LNCaP clone FGC (cell line): ENCODE measurements at places on chromosomes 12 and 14.

- DNase-seq: no peak
Observed at GRCh38 chr12:5230156-5230555, 186.5 kb downstream of the KCNA5 start.

- no peak for DNase-seq
Observed at GRCh38 chr12:182381-182892, 31.5 kb downstream of the SLC6A12 start.

DNA sequence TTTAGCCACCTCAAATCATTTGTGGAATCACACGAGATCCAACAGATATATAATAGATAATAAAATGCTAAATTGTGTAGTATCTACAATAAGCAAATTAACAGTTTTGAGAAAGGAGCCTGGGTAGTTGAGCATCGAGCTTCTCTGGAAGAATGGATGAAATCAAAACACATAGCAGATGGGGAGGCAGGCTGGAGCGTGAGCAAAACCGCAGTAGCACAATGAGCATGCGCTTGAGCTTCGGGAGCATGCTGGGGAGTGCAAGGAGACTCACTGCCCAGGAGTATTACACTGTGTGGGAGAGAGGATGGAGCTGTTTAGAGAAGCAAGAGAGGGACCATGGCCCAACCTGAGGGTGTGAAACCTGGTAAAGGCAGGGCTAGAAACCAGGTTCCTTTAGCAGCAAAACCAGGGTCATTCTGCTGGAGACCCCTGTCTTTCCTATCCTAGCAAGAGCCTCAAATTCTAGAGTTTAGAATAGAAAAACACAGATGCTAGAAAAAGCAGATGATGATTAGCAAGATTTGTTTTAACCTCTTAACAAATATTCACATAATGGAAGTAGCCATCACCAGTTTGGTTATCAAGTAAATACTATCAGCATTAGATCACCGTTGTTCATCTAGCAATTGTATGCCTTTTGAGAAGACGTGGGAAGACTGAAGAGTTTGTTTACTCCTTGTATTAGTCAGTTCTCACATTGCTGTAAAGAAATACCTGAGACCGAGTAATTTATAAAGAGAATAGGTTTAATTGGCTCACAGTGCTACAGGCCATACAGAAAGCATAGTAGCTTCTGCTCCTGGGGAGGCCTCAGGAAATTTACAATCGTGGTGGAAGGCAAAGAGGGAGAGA lies 484.8 kb downstream of the EGLN3 start:
- DNase-seq: no peak

DNA sequence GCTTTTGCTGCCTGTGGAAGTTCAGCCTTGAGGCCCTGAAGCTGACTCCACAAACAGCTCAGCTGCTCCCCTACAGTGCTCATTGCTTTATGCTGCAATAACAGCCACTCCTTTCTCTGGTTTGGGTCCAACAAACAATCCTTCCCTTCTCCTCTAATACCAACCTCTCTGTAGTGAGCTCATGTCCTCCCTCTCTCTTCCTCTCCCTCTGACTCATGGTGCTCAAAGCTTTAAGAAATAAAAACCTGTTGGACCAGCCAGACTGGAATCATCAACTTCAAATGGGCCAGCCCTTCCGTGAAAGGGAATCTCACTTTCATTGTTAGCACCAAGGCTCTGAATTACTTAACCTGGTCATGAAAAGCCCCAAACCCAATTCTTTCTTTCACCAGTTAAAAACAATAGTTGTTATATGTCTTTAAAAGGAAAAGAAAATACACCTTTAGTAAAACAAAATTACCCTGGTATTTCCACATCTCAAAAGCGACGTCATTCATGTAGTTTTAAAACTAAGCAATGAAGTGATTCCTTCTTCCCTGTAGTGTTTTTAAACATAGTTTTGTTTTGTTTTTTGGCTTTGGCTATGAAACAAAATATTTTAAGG lies 126.4 kb downstream of the DUSP6 start:
- DNase-seq: peak; percentile 91

GRCh38 chr12:127383281-127383680 lies 883.7 kb upstream of the TMEM132C start:
- DNase-seq: no peak

DNA sequence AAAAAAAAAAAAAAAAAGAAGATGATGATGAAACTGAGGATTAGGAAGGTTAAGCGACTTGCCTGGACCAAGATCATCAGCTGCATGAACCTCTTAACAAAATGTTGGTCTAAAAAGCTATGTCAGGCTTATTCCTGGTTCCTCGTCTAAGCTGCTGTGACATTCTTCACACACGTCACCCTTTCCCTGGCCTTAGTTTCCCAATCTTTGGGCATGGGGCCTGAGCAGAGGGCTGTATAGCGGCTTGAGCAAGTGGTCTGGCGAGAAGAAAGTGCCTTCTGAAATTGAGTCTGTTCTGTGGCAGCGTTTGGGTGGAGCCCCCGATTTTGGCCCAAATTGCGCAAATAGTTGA lies 58.7 kb upstream of the CCND2 start:
- no peak for DNase-seq

DNA sequence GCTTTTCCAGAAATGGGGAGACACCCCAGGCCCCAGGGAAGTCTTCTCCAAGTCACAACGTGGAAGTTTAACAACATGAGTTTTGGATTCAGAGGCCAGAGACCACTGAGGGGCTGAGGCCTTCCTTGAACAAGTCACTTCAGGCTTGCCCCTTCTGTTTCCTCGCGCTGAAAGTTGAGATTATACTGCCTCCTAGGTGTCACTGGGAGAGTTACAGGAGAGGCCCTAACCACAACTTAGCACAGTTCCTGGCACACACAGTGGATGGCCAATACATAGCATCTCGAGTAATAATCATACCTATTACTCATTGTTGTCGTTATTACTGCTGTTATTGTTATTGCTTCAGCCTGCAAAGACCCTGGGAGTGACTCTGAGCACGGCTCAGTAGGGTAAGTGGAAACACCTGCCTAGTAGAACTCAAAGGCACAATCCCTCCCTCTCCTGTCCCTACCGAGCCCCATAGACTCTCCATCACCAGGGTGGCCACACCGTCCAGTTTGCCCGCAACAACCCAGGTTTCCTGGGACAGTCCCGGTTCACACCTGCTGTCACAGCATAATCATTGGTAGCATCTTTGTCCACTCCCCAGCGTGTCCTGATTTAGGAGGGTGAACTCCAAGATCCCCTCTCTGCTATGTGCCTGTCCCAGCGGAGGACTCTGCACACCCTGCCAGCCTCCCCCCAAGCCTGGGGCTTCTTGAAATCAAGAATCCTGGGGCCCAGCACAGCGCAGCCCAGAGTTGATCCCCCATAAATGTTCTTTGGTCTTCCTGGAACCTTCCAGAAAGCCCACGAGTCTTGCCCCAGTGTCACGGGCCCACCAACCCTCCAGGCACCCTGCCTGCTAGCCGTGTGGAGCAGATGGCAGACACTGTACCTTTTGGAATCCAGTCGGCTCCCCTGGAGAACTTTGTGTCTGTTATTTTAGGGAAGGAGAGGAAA lies 85.0 kb downstream of the SYNE3 start:
- no peak for DNase-seq

GRCh38 chr14:104694475-104694950 lies 5.1 kb downstream of the INF2 start:
- no peak for DNase-seq

- no peak for DNase-seq
Observed at GRCh38 chr12:54405106-54405505, 14.0 kb downstream of the ITGA5 start.

DNA sequence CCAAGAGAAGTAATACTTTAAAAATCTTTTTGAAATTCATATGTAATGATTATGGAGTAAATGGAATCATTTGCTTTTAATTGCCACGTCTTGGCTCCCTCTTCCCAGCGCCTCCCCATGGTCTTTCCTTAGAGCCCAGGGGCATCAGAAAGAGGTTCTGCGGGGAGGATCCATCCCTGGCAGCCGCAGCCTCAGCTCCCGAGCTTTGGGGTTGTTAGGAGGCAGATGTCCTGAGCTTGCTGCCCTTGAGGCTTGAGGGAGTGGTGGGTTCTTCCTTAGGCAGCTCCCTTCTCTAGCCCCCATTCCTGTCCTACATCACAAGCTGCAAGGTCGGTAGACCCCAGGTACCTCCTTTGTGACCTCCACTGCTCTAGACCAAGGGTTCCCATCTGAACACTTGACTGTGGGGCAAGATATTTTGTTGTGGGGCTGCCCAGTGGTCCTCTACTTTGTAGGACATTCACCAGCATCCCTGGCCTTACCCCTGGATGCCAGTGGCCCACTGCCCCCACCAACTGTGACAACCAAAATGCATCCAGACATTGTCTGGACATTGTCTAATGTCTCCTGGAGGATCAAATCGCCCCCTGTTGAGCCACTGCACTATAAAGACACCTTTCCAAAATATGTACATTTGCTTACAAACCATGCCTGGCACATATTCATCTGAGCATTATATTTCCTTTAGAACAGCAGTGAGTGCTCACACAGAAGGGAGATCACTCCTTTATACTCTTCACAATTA lies 6.3 kb downstream of the PPP2R5C start:
- DNase-seq: no peak

GRCh38 chr12:89328151-89329030 lies 23.9 kb downstream of the DUSP6 start:
- DNase-seq: no peak

- DNase-seq: no peak
Observed at GRCh38 chr12:122963941-122964265, 2.4 kb downstream of the ABCB9 start.

- no peak for DNase-seq
Observed at GRCh38 chr14:93715279-93715927, 72.9 kb downstream of the PRIMA1 start.

DNA sequence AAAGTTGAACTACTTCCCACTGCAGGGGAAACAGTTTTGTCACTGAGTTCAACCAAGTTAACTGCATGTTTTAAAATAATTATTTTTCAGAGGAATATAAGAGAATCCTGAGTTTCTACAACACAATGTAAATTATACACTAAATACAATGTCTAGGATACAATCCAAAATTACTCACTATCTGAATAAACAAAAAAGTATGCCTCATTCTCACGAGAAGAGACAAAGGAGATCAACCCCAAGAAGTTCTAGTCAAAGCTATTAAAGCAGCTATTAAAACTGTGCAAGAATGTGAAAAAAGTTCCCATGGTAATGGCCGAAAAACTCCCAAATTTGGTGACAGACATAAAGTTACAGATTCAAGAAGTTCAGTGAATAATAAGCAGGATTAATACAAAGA lies 8.8 kb upstream of the KCNK13 start:
- DNase-seq: peak; percentile 34

DNA sequence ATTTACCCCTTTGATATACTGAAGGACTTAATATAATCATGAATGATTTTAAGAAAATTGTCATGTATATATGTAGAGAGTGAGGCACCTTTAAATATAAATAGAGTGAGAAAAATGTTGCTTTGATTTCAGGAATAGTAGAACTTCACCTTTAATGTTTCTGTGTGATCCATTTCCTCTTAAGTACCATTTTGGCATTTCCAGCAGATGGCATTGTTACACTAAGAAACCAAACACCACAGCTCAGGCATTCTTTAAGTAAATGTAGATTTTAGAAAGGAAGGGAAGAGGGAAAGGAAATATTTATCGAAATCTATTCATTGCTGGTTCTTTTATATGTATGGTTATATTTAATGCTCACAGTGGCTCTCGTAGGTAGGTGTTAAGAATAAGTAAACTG lies 556.7 kb upstream of the FBXO33 start:
- peak; percentile 59 for DNase-seq

DNA sequence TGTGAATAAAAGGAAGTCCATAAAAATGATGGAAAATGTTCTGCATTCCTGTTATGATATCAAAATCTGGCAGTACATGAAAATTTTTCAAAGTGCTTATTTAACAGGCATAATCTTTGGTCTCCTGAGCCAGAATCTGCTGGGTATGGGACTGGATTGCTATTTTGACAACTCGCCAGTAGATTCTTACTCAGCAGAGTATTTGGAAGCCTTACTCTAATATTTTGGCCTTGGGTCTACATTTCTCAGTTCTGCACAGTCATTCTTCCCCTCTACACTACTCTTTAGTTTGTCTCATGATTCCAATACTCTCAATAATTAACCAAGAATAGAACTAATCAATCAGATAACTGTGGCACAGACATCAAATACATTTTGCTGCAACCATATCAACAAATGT lies 1.1 kb upstream of the SLCO1B1 start:
- no peak for DNase-seq

- DNase-seq: no peak
Observed at GRCh38 chr12:92493816-92494215, 209.0 kb upstream of the PLEKHG7 start.

GRCh38 chr12:22312336-22312735 lies 22.2 kb downstream of the ST8SIA1 start:
- no peak for DNase-seq

DNA sequence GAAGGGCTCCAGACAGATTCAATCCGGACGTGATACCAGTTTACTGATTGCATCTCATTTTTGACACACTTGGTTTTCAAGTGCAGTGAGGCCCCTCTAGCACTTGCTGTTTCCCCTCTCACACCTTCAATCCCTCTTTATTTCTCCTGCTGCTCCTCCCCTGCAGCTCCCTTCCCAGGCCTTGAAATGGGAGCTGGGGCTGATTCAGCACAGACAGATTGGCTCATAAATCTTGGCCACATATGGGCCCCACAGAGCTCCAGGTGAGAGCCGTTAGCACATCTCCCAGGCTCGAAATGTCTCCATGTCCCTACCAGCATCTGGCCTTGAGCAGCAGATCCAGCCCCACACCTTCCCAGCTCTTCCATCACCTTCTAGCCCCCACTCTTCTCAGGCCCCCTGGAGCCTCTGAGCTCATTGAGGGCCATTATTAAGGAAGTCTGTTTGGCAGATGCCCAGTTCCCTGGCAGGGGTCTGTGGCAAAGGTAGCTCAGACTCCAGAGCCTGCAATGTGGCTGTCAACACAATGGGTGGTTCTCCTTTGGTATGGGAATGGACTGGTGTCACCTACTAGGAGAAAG lies 220.3 kb upstream of the FKBP4 start:
- no peak for DNase-seq

DNA sequence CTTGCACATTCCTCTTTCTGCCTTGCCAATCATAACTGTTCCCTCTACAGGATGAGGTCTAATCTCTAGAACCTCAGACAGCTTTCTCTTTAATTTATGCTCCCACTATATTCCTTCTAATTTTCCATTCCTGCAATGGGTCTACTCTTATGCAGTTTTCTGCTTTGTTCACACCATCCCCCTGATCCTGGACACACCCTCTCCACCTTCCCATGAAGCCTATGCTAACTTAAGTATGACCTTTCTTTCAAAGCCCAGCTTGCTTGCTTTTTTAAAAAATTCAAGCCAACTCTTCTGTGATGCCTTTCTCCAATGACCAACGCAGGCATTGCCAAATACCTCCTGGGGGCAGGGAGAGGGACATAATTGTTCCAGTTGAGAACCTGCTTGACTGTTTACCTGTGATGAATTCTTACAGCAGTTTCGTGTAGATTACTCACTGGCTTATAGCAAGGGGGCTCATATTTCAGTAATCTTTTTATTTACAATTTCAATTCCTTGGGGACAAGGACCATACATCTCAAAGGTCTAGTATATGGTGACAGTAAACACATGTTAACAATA lies 7.8 kb downstream of the SLC38A1 start:
- DNase-seq: no peak

GRCh38 chr12:123096741-123097140 lies 54.1 kb downstream of the PITPNM2 start:
- DNase-seq: no peak
